ENCODE measurements at places on chromosomes 2 and 18.

GRCh38 chr2:222722327-222722946 is 51.0 kb downstream of the MOGAT1 start:
- DNase-seq: no peak

GRCh38 chr2:36477746-36478145 is 120.2 kb downstream of the FEZ2 start:
- no peak for DNase-seq

DNA sequence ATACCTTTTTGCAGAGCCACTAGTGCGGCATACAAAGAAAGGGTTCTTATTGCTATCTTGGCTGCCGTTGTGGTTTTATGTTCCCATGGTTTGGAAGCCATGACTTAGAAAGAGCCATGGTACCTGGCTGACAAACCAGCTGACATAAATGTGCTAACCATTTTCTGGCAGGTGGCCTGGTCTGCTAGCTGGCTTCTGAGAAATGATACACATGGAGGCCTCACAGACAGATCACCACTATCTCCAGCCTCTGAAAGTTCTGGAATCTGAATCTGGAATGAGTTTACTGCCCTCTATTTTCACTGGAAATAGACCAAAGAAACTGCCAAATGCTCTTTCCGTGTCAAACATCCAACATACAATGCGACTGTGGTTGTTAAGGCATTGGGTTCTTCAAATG is 123.7 kb downstream of the QPCT start:
- DNase-seq: no peak

DNA sequence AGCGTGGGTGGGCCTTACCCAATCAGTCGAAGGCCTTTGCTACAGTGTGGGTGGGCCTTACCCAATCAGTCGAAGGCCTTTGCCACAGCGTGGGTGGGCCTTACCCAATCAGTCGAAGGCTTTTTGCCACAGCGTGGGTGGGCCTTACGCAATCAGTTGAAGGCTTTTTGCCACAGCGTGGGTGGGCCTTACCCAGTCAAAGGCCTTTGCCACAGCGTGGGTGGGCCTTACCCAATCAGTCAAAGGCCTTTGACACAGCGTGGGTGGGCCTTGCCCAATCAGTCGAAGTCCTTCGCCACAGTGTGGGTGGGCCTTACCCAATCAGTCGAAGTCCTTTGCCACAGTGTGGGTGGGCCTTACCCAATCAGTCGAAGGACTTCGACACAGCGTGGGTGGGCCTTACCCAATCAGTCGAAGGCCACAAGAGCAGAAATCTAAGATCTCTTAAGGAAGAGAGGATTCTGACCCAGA is 16.3 kb upstream of the GAL3ST2 start:
- no peak for DNase-seq

- no peak for DNase-seq
Measured at GRCh38 chr2:44155666-44156446, 12.8 kb upstream of the PPM1B start.

DNA sequence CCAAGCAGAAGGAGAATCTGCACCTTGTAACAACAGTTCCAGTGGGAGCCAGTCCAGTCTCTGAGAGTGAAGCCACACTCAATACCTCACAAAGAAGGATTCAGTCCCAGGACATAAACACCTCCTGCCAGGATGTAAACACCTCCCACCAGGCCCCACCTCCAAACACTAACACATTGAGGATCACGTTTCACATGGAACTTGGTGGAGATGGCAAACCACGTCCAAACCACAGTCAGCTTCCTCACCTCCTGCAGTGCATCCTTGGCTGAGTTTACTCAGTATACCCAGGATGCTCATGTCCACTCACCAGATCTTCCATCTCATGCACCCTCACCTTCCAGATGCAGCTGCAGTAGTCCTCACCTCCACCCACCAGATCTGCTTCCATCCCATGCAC is 37.8 kb upstream of the TMEM18 start:
- DNase-seq: no peak
